Stimulated activated CD4-positive, alpha-beta T cell treated with anti-CD3 and anti-CD28 coated beads, Interleukin-1b, Interleukin-23, amount 100 ng/mL, for 24 hours (primary cell): ENCODE measurements at places on chromosomes 2 and 18.

GRCh38 chr2:30631051-30631671, 176.1 kb downstream of the CAPN13 start:
- DNase-seq, result no peak

- no peak for DNase-seq
Observed at GRCh38 chr2:58308435-58308834, 67.3 kb upstream of the FANCL start.

- DNase-seq, result no peak
Observed at GRCh38 chr2:240956935-240957655, 41.3 kb upstream of the SNED1 start.

DNA sequence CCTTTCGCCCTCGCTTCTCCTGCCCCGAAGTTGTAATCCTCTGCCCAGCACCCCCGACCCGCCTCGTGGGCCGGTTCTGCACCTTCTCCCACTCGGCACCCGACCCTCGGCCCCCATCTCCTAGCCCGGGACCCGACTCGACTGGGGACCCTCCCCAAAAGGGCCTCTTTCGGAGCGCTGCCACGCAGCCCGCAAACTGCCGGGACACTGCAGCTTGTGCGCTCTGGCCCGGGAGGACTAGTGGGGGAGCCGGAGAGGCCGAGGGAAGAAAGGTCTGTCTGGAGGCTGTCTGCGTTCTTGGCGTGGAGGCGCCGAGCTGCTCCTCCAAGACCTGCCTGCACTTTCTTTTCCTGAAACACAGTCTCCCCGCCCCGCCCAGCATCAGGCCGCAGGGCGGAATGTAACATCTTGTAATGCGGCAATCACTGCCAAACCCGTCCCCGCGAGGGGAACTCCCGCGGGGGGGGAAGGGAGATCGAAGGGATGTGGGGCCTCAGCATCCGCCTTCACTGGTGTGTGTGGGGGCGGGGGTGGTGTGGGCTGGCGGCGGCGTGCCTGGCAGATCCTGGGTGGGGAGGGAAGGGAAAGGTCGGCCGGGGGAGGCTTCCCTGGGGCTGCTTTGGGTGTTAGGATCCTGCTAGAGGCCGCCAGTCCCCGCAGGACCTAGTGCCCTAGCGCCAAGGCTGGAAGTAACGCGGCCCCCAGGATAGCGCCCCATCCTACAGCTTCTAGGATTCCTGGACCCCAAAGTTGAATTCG, 7.4 kb downstream of the DLX2 start:
- DNase-seq, result no peak

GRCh38 chr18:44186001-44186400, 494.7 kb upstream of the SETBP1 start:
- DNase-seq, result no peak

GRCh38 chr2:2901384-2902345, 476.0 kb downstream of the EIPR1 start:
- no peak for DNase-seq

DNA sequence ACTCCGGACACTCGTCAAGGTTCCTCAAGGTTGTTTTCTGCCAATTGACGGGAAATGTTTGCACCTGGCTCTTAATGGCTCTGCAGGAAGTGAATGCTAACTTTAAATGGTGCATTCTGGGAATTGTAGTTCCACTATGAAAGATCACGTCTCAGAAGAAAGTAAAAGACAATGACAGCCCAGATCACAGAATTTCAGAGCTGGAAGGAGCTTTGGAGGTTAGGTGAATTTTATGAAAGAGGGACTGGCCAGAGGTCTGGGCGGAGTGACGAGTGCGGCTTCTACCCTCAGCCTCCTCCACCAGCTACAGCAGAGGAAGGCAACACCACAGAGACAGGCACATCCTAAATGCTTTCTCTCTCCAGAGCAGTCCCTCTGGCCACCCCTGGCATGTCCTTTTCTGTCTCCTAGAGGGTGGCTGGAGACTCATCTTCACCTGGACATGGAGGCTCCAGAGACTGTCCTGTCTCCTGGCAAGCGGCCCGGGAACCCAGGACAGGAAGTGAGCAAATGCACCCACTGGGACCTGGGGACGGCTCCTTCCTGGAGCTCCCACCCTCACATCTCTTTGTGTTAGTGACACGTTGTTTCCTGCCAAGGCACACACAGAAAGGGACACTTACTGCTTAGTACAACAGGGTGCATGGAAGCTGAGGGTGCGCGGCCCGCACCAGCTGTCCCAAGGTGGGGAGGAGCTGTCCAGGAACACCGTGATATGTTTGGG, 19.4 kb downstream of the THAP4 start:
- DNase-seq, result no peak
